ENCODE measurements at places on chromosomes 7 and 10.

DNA sequence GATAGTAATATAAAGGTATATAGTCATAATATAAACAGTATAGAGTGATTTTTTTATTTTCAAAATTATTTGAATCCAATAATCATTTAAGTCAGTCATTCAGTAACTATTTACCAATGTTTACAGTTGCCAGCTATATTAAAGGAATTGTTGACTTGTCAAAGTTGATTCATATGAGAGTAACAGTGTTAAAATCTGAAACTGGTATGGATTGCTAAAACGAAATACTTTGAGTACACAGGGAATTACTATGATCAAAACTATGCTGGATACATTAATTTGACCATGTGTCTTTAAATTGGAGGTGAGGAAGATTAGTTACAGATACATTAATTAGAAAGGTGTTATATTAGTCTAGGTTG lies 282.6 kb downstream of the ADK start:
- no peak for DNase-seq

- no peak for DNase-seq
Measured at GRCh38 chr7:121372376-121373010, 23.6 kb downstream of the FAM3C start.

DNA sequence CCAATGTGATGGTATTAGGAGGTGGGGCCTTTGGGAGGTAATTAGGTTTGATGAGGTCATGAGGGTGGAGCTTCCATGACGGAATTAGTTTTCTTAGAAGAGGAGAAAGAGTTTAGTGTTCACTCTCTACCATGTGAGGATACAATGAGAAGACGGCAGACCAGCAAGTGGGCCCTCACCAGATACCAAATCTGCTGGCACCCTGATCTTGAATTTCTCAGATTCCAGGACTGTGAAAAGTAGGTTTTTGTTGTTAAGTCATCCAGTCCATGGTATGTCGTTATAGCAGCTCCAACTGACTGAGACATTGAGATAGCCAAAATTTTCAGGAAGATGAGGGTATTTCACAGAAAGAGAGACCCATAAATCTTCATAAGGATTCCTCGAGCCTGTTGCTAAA lies 3.6 kb upstream of the TMEM196 start:
- no peak for DNase-seq

DNA sequence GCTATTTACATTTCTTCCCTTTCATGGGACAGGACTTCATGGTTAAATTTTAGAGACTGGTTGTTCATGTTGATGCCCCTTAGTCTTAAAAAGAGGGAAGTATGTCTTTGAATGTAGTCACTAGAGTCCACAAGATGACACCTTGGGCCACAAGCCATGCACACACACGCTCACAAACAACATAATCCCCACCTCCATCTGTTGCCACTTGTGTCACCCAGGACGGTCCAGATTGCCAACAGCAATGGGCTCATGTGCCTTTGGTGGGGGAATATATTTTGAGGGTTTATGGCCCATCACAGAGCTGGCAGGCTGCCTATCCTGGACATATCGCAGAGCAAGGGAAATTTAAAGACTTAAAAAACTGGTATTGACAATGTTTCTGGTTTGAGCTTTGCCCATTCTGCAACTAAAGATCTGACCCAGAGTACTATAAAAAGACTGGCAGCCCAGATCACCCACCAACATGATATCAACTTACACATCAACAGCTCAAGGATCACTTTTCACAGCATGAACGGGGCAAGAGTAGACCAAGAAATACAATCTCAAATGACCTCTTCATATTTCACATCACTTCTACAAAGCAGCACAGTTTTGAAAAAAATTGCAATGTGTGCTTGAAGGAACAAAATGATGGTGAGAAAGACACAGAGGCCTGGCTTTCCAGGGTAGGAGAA lies 50.5 kb downstream of the STRA8 start:
- DNase-seq: no peak

- no peak for DNase-seq
Measured at GRCh38 chr10:100670368-100670767, 75.0 kb upstream of the PAX2 start.

- DNase-seq: no peak
Measured at GRCh38 chr7:28132959-28133870, 47.4 kb downstream of the JAZF1 start.
